ENCODE measurements at places on chromosomes 7 and 10. TPM values are rescaled to one million over a fixed set of nuclear protein-coding genes. Genes with fewer than 3 reads are reported as not detected.

POMZP3 gene
- 1.0 TPM for total RNA-seq

OR2A12 gene
- total RNA-seq: not detected

CTNNA3 gene
- total RNA-seq: 0.13 TPM

IMPDH1 gene
- 54.9 TPM for total RNA-seq

COBL gene
- total RNA-seq: under 0.01 TPM

TRRAP gene
- total RNA-seq: 11.9 TPM

CACNA2D1 gene
- total RNA-seq: 7.8 TPM

GLI3 gene
- 0.26 TPM for total RNA-seq

EPHB4 gene
- total RNA-seq: 272 TPM

EPO gene
- not detected for total RNA-seq

RHOBTB1 gene
- total RNA-seq: 31.3 TPM

BMPER gene
- 4.9 TPM for total RNA-seq

DRGX gene
- total RNA-seq: not detected

DIP2C gene
- 13.4 TPM for total RNA-seq

ZNF655 gene
- total RNA-seq: 4.0 TPM

SNCG gene
- total RNA-seq: 137 TPM

AKR1D1 gene
- total RNA-seq: not detected

ASZ1 gene
- total RNA-seq: not detected

ACSM6 gene
- total RNA-seq: not detected

MPP7 gene
- total RNA-seq: 11.5 TPM

HYAL4 gene
- total RNA-seq: 0.39 TPM
